Activated CD4-positive, alpha-beta T cell treated with anti-CD3 and anti-CD28 coated beads, Interleukin-2, amount 10 ng/mL, durations not matched to agents 24 days and 14 days (primary cell): ENCODE measurements at places on chromosomes 11 and 22. TPM values are rescaled to one million over a fixed set of nuclear protein-coding genes. Genes with fewer than 3 reads are reported as not detected.

Gene WDR74
- 145 and 153 TPM in 2 replicates for total RNA-seq

Gene PATE2
- total RNA-seq, result not detected in 2 replicates

Gene PLAAT5
- not detected in 2 replicates for total RNA-seq

- no peak for DNase-seq
Measured at GRCh38 chr11:92839450-92839849, 130.0 kb upstream of the MTNR1B start.

GRCh38 chr11:12066056-12066798 lies 44.2 kb upstream of the MICAL2 start:
- no peak for DNase-seq

Gene WNT11
- 0.69 and 1.2 TPM in 2 replicates for total RNA-seq

Gene SLN
- total RNA-seq, result not detected in 2 replicates

- no peak for DNase-seq
Measured at GRCh38 chr11:12626616-12627015, 47.6 kb upstream of the TEAD1 start.

DNA sequence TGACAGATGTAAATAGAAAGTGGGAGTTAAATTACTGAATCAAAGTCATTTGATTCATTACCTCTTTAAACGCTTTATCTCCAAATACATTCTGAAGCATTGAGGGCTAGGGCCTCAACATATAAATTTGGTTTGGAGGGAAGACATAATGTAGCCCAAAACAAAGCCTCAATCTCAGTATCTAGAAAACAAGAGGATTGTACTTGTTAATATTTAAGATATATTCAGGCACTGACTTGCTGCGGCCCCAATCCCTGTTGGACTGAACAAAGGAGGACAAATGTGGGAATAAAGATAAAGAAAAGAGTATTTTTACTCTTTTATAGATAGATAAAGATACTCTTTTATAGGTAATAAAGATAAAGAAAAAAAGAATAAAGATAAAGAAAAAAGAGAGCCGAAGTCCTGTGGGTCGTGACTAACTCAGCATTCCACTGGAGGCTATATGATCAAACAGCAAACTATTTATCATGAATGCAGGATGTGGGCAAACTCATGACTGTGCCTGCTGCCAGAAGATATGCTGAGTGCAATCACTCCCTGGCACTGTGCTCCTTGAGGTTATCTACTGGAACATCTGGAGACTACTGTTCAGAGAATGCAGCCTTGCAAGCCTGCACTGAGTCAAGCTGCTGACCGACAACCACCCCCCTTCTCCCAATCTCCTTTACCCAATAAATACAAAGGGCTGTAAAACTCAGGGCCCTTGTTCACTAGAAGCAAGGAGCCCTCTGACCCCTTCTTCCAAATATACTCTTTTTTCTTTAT lies 6.9 kb downstream of the OR10V1 start:
- DNase-seq, result peak; percentile 30

GRCh38 chr11:66291303-66291705 lies 390 bp upstream of the TMEM151A start:
- peak; percentile 59 for DNase-seq

Gene CLDN5
- total RNA-seq, result 0.44 and 0.71 TPM in 2 replicates

- DNase-seq, result no peak
Measured at GRCh38 chr11:117936973-117937372, 7.8 kb upstream of the TMPRSS13 start.

DNA sequence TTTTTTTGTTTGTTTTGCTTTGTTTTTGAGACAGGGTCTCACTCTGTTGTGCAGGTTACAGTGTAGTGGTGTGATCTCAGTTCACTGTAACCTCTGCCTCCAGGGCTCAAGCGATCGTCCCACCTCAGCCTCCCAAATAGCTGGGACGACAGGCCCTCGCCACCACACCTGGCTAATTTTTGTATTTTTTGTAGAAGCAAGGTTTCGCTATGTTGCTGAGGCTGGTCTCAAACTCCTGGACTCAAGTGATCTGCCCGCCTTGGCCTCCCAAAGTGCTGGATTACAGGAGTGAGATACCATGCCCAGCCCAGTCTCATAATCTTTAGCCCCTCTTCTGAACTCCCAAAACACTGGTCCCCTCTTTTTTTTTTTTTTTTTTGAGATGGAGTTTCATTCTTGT lies 50.6 kb downstream of the KCNJ4 start:
- no peak for DNase-seq

DNA sequence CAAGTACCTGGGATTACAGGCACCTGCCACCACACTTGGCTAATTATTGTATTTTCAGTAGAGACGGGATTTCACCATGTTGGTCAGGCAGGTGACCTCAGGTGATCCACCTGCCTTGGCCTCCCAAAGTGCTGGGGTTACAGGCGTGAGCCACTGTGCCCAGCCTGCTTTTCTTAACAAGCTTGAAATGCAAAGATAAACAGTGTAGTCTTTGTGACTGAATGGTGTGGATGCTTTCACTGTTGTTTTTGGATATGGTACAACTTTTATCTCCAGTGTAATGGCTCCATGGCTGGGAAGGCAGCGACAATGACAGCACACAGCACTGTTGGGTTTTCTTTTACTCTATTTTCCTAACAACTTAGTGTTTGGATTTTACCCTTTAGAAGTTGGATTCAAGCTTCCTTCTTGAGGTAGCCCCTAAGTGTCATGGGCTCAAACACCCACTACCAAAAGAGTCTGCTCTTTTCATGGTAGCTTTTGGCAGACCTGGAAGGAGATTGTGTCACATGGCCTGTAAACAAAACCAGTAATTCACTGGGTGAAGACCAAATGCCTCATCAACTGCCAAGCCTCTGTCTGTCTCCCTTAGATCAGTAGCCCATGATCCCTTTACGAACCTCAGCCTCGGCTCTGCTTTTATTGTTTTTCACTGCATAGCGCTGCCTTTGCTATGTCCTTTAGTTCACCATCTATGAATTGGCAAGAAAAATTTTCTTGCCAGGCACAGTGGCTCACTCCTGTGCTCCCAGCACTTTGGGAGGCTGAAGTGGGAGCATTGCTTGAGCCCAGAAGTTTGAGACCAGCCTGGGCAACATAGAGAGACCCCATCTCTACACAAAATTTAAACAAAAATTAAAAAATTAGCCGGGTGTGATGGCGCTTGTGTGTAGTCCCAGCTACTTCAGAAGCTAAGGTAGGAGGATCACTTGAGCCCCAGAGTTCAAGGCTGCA lies 6.4 kb downstream of the VPS51 start:
- no peak for DNase-seq

DNA sequence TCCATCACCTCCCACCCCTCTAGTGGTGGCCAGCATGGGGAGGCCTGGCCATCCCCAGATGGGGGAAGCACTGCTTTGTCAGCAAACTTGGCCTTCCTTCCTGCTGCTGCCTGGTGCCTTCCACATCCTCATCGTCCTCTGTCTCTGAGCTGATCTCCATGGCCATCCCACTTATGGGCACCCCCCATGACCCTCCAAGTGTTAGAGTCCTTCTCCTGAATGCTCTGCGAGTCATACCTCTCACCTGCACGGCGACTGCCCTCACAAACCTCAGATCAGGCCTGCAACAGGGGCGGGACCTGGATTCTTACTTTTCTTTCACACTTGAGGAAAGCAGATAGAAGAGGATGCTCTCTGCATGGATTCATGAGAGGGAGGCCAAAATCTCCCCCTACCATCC lies 24.0 kb downstream of the POU2AF1 start:
- no peak for DNase-seq

- peak; percentile 66 for DNase-seq
Measured at GRCh38 chr11:60984636-60985035, 13.2 kb downstream of the CD6 start.

GRCh38 chr22:45552580-45553350 lies 50.1 kb downstream of the FBLN1 start:
- DNase-seq, result no peak

- DNase-seq, result peak; percentile 78
Measured at GRCh38 chr11:66851698-66852465, 5.0 kb upstream of the LRFN4 start.

DNA sequence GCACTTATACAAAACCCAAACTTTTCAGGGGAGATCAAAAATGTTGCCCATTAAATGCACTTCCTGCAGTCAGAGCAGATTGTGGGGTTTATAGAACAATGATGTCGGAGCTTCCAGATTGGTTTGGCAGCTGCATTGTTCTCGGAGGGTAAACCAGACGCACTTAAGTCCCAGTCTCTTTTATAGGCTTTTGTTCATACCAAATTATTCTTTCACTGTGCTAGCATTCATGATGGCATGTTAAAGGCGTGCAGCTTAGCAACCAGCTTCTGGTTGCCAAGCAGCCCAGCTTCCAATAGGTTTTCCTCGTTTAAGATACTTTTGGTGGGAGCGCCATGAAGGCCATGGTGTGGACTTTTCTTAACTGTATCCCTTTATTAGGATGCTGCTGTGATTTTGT lies 40.9 kb downstream of the ZC3H12C start:
- DNase-seq, result no peak

Gene P4HA3
- total RNA-seq, result not detected in 2 replicates

GRCh38 chr11:36211761-36212430 lies 77.3 kb downstream of the COMMD9 start:
- no peak for DNase-seq

DNA sequence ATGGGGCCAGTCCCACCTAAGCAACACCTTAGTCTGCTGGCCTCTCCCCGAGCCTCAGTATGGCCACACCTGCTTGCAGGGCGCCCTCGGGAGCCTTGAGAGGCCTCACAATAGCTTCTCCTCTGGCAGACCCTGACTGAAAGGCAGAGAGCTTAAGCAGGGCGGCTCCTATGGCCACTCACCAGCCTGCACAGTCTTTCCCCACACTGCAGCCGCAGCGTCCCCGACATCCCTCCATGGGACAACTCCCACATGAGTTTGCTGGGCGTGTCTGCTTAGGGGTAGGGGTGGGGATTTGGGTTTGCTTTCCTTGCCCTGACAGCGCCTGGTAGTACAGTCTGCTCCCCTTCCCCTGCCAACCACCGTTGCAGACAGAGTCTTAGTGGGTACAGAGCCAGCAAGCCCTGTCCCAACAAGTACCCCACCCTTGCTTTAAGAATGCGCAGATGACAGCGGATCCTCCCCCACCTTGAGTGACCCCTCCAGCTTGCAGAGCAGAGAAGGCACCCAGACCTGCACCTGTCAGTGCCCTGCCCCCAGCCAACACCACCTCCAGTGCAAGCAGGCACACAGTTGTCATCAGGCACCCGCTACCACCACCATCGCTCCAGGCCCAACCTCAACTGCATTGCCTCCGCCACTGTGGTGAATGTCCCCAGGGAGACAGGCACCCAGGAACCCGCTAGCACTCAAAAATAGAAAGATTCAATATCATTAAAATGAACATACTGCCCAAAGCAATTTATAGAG lies 413.8 kb upstream of the ARHGAP42 start:
- no peak for DNase-seq

Gene OR10A2
- total RNA-seq, result not detected in 2 replicates

DNA sequence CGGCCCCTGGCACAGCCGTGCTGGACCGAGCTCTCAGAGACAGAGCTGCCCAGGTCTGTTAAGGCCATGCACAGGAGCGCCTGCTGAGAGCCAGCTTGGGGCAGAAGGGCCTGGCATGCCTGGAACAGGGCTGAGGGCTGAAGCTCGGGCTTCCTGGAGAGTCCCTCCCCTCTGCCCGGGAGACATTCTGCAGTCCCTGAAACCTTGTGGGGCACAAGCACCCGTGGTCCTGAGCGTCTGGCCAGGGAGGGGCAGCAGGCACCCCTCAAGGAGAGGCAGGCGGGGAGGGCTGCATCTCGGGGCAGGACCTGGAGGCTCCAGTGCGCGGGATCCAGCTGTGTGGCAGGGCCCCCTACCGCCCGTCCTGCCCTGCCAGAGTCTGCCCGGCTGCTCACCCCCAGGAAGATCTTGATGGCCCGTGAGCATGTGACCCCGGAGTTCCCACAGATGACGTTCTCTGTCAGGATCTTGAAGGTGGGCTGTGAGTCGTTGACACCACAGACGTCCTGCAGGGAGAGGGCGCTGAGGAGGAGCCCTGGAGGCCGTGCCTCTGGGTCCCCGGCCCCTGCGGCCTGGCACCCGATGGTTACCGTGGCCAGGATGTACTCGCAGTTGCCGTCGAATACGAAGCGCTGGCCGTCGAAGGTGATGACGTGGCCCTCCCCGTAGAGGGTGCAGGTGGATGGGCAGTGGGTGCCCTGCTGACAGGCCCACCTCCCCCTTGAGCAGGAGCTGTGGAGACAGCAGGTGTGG lies 10.9 kb downstream of the MUC6 start:
- no peak for DNase-seq
